Stimulated activated naive CD8-positive, alpha-beta T cell treated with anti-CD3 and anti-CD28 coated beads, Interleukin-15, Interleukin-2, amounts not matched to agents 100 U/mL and 50 U/mL, for 24 hours (primary cell): ENCODE measurements at places on chromosomes 2 and 18.
A peak's percentile ranks its signal among the peaks of the same experiment; 100 is the strongest.

DNA sequence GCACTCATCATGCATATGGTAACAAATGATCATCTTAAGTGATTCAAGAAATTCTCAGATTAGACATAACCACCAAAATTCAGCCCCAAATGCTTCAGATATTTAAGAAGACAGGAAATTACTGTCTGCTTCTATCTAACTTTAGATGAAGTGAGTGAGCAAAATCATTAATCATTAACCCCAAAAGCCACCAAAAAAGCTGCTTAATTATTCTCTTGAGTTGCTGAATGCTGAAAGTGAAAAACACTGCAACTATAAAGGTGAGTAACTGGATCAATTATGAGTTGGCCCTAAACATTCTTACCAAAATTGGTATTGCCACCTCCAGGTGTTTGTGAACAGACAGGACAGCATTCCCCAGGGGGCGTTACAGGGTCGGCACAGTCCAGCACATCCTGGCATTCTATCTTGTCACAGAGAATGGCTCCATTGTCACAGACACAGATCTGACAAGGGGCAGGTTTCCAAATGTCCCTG, 69.6 kb downstream of the COL5A2 start:
- DNase-seq, result no peak

GRCh38 chr2:53033411-53033810, 734.2 kb upstream of the CHAC2 start:
- no peak for DNase-seq

DNA sequence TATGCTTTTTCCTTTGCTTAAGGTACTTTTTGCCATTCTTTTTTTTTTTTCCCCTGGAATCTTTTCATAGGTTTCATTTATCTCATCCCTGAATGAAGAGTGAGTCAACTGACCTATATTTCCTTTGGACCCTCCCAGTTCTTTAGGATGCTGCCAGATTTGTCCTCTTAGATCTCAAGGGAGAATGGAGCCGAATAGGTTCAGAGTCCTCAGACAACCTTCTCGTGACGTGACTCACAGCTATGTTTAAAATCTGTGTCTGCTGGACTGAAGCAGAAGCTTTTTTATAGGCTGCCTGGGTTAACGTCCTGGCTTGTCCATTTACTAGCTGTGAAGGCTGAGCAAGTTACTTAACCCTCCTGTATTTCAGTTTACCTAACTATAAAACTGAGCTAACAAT, 358.6 kb downstream of the DLGAP1 start:
- DNase-seq, result no peak

- DNase-seq, result no peak
Measured at GRCh38 chr2:225431105-225431863, 31.8 kb downstream of the NYAP2 start.

- DNase-seq, result peak; percentile 27
Measured at GRCh38 chr18:22223254-22223964, 54.0 kb downstream of the GATA6 start.

DNA sequence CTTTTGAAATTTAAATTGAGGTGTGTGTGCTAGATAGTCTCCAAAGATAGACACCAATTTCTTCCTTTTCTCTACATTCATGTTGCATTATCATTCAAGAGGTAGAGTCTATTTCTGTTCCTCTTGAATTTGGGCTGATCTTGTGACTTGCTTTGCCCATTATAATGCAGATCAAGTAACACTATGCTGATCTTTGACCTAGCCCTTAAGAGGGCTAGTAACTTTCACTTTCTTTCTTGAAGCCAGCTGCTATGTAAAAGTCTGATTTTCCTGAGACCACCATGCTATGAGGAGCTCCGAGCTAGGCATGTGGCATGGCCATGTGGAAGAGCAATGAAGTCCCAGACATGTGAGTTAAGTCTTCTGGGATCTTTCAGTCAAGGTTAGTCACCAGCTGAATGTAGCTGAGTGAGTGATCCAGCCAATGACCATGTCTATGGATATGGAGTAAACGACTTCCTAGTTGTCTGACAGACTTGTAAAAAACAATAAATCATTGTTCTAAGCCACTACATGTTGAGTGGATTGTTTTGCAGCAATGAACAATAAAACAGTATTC, 189.4 kb upstream of the CWC22 start:
- no peak for DNase-seq

DNA sequence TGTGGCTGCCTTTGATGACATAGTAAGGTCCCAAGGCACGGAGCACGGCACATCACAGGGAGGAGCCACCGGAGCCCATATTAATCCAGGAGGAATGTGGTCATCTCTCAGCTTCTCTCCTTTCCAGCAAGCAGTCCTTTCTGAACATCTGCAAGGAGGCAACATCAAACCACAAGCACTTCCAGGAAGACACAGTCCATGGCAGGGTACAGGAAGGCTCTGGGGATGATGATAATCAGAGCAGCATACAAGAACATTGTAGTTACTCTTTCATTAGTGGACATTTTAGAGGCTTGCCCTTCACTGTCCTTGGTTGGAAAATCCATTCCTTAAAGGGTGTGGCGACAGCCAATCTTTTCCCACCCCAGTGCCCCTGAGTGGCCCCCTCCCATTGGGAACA, 31.1 kb downstream of the YPEL5 start:
- DNase-seq, result no peak

DNA sequence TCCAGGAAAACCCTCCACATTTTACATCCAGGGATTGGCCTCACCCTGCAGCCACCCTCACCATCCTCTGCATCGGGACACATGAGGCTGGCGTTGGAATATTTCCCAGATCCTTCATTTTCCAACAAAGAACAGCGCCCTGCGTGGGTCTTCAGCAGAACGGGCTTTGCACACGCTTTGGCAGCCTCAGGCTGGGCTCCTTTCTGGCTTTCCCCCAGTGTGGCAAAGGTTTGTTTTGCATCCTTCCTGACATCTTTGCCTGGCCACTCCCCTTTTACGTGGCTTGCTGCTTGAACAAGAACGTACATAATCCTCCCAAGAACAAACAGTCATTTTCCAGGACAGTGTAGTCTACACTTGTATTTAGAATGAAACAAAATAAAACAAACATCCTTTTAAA, 25.6 kb upstream of the GREB1 start:
- DNase-seq, result no peak

DNA sequence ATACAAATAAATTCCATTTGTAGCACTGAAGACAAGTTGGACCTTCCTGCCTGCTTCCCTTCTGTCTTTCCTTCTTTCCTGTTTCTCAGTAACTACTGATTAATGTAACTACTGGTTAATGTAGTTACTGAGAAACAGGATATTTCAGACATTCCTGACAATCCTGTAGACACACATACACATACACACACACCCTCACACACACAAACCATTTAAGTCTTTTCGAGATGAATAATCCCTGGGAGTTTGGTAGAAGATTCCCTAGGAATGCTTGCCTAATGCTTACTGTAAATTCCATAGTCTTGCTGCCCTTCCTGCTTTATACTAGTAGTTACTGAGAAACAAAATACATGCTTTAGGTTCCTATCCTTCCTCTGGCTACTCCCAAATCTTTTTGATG, 83.9 kb downstream of the PIK3C3 start:
- DNase-seq, result no peak

GRCh38 chr2:73937899-73938298, 11.2 kb downstream of the DGUOK start:
- no peak for DNase-seq

- DNase-seq, result no peak
Measured at GRCh38 chr2:206390181-206390580, 53.2 kb upstream of the ADAM23 start.

- DNase-seq, result no peak
Measured at GRCh38 chr2:238339814-238340213, 19.5 kb downstream of the TRAF3IP1 start.

DNA sequence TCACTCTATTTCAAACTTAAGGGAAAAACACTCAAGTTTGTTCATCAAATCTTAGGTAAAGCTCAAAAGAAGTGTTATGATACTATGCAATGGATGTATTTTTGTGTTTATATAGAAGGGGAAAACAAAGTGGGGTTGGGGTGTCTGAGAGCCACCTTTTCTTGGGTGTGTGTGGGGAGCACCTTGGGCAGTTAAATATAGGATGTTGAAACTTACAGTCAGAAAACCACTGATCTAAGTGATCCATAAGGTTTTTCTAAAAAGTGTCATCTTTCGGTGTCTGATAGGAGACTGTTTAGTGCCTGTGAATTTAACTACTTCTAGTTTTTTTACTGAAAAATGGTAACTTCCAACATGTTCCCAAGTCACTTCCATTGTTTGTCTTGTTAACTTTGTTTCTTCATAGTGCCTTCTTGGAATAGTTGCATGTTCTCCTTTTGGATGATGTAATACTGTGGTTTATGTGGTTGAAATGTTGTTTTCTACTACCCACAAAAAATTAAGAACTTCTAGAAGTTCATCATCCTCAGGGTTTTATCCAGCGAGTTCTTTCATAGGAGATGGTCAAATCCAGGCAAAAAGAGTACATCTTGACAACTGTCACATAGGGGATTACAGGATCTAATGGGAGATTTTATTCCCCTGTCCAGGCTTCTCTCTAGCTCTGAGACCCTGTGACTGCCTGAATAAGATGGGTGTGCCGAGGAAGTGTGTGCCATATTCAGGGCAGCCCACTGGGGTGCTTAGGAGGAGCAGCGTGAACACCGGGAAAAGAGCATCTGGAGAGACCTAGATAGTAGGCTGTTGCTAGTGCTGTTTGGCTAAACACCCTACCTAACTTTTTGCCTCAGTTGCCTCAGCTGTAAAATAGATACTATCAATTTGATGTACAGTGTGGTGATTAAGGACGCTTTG, 46.2 kb downstream of the CAB39 start:
- DNase-seq, result no peak

DNA sequence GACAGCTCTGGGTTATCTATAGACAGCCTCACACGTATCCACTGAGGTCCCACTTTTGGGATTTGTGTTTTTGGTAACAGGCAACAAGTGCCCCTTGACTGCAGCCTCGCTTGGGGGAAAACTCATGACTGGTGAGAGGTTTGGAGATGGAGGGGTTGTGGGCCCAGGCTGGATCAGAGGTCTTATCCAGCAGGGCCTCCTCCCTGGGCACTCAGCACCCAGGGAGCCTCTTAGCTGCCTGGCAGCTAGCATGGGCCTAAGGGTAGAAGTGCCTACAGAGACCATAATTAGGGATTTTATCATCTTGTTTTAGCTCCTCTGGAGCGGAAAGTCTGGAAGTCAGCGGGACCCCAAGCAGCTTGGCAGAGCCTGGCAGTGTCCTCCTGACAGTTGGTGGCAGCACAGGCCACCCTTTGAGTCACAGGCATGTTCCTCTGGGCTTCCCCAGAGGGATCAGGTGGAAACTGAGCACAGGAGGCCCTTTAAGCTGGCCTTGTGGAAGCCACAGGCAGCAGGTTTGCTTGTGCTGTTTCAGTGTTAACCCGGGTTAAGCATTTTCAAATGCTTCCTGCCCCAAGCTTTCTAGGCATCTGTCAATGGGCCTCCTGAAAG, 143.1 kb downstream of the KCTD1 start:
- peak; percentile 6 for DNase-seq

DNA sequence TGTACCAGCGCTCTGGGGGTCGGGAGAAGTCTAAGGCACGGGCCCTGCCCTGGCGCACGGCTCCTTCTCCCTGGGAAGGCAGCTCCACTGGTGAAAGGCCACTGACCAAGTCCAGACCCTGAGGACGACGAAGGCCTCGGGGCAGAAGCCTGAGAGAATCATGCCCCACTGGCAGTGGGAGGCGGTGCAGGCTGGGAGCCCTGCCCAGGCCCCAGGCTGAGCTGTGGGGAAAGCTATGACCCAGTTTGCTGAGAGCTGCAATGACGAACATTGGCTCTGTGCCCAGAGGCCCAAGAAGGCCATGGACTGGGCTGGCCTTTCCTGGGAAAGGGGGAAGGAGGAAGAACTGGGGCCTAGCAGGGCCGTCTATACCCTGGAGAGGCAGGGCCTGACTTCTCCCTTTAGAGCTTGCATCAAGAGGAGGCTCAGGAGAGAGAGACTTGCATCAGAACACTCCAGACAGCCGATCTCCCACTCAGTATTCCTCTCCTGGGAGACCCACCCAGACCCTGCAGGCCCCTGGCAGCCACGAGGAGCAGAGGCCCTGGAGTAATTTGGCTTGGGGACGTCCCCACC, 32.9 kb downstream of the HS1BP3 start:
- DNase-seq, result no peak

GRCh38 chr2:217723981-217724380, 278.8 kb downstream of the TNS1 start:
- no peak for DNase-seq

DNA sequence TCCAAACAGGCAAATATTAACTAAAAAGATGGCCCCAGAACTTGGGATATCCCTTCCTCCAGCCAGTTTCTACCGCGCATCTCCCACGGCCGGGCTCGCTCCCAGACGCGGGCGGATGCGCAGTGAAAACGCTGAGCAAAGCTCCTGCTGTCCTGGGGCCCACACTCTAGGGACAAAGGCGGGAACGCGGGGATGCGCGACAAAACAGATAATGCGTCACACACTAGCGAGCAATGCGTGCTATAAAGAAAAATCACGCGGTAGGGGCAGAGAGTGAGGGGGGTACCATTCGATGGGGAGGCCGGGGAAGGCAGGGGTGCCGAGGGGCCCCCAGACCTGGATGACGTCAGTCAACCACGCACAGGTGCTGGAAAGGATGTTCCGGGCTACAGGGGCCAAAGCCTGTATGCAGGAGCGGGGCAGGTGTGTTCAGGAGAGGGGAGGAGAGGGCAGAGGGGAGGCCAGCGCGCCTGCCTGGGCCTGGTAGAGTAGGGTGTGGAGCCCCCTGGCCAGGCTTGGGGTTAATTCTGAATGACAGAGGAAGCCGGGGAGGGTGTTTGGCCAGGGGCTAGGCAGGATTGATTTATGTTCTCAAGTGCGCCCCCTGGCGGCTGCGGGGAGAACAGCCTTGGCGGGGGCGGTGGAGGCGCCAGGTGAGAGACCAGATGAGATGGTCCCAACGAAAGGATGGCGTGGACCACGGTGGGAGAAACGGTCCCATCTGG, 14.9 kb upstream of the ITM2C start:
- DNase-seq, result peak; percentile 80

DNA sequence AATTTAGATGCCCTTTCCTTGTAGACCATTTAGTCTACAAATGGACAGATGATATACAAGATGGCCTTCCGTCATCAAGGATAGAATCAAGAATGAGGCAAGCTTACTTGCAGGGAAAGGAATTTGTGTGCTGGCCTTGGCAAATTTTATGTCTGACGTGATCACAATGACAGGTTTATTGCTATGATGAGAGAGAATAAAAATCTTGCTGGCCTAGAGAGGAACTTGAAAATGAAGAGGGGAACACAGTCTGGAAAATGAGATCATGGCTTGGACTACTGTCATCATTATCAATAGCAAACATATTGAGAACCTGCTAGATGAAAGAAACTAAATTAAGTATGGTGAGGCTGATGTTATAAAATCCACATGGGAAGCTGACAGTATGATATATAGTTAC, 66.0 kb downstream of the CSRNP3 start:
- no peak for DNase-seq

- no peak for DNase-seq
Measured at GRCh38 chr2:111663471-111664274, 220.3 kb downstream of the ANAPC1 start.
